Cortex of kidney (tissue), 1 donor: ENCODE measurements at places on chromosomes 12 and 14.

GRCh38 chr12:56241424-56242303, 11.8 kb downstream of the SLC39A5 start:
- no peak for DNase-seq

DNA sequence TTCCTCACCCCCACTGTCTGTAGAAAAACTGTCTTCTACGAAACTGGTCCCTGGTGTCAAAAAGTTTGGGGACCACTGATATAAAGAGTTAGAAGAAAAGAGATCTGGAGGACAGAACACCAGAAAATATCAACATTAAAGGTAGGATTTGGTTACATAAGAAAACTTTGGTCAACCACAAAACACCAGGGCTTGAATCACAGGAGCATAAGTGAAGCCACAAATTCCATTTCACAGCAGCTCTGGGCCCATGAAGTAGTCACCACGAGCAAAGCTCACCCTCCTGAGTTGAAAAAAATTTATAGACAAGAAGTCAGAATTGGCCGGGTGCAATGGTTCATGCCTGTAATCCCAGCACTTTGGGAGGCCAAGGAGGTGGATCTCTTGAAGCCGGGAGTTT, 19.4 kb downstream of the RALGAPA1 start:
- no peak for DNase-seq

DNA sequence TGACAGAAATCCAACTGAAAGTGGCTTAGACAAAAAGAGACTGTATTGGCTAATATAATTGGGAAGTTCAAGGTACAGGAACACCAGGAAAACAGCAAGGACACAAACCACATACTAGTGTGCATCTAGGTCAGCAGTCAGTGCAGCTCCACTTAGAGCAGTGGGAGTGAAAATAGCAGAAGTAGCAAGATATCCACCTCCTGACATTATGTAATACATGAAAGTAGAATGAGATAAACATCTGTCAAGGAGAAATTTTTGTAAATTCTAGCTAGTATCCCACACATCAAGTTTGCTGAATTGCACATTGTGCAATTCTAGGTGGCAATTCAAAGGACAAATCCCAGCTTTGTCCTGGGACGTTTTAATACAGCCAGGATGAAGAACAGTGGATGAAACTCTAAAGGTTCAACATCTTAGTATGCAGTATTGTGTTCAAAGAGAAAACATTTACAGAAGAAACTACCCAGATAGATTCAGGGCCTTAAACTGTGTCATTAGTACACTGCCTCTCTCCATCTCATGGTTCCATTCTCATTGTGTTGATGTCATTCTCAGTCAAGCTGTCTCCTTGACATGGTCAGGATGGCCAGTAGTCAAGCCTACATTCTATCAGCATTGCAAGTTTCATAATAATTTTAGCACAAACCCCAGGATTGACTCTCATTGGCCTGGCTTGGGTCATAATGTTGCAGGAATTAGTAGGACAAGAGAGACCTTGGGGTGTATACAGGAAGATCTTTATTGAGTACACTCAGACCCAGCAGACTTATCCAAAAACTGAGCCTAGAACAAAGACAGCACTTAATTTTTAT, 56.8 kb downstream of the SDR9C7 start:
- DNase-seq: no peak

GRCh38 chr14:36517242-36518030, 2.6 kb downstream of the NKX2-1 start:
- no peak for DNase-seq

- DNase-seq: no peak
Measured at GRCh38 chr14:96224480-96225096, 19.9 kb downstream of the BDKRB2 start.

- DNase-seq: no peak
Measured at GRCh38 chr12:571795-572531, 91.3 kb downstream of the NINJ2 start.

GRCh38 chr14:94213741-94214140, 39.6 kb downstream of the PPP4R4 start:
- DNase-seq: no peak
